AG10803 (cell line): ENCODE measurements at places on chromosomes 4 and X.
A peak's percentile ranks its signal among the peaks of the same experiment; 100 is the strongest.

DNA sequence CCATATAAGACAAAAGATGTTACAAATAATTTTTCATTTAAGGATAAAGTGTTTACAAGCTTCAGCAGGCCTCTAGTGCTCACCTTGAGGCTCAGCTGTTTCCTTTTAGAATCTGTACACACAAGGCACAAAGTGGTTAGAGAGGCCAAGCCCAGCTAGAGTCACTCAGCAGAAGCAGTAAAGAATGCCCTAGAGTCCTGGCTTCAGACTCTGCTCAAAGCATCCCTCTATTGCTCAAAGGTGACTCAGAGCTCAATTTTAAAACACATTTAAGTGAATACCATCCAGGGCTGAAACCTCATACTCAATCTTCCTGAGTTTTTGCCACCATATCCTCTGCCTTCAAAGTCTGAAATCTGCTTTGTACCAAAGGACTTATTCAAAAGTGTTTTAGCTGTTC lies 22.6 kb upstream of the PHF8 start:
- peak; percentile 56 for DNase-seq

DNA sequence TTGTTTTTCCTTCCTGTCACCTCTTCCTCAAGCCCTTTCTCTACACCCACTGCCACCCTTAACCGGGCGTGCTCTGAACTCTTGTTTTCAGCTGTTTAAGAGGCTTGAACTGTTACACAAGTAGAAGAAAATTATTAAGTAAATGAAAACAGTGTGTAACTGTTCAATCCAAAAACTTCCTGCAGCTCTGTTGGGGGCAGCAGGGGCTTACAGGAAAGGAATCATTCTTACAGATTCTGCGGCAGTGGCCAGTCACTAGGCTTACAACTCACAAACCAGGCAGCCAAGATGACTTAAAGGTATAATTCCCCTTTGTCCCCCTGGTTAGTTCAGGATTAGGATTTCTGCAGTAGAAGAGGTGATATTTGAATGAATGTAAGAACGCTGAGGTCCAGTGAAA lies 70.2 kb upstream of the ETNPPL start:
- no peak for DNase-seq

DNA sequence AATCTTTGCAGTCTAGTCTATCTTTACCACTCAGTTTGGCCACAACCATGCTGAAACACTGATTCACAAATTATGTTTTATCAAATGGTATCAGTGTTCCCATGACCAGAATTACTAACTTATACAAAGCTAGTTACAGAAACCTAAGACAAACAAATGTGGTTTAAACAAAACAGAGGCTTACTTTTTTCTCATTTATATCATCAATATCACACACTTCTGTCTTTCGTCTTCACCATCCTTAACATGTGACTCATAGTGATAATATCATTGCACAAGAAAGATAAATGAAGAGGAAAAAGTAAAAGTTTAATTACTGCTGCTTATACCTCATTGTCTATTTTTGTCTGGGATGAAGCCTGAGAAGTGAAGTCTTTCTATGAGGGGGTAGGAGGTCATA lies 406.6 kb downstream of the PCDH10 start:
- DNase-seq = no peak

DNA sequence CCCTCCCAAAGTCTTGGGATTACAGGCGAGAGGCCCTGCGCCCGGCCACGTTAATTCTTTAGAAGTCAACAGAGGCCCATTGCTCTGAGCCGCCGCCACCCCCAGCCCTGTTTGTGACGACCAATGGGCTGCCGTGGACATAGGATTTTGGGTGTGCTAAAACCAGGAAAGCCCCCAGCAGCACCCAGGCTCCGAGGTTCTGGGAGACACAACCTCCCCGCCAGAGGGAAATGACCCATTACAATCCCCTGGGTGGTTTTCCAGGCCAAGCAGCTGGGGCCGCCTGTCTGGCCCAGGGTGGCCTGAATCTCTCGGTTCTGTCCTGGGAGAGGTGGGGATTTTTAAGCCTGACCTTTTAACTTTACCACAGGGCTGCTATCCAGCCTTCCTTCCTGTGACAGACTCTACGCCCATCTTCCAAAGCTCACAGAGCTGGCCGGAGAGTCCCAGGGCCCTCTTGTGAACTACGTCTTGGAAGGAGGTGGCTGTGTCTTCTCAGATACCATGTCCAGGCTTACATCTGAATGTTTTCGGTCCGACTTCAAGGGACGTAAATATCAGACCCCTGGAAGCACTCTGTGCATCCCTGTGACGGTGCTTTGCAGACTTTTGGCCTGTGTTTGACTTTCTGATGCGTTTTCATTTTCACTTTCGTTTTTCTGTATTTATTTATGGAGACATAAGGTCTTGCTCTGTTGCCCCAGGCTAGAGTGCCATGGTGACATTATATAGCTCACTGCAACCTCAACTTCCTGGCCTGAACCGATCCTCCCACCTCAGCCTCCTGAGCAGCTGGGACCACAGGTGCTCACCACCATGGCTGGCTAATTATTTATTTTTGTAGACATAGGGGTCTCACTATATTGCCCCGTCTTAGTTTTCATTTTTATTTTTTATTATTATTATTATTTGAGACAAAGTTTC lies 36.0 kb downstream of the P2RY8 start:
- no peak for DNase-seq

GRCh38 chr4:135598151-135598550 lies 1396.6 kb upstream of the PABPC4L start:
- no peak for DNase-seq

GRCh38 chrX:54411732-54412131 lies 28.5 kb upstream of the TSR2 start:
- no peak for DNase-seq

DNA sequence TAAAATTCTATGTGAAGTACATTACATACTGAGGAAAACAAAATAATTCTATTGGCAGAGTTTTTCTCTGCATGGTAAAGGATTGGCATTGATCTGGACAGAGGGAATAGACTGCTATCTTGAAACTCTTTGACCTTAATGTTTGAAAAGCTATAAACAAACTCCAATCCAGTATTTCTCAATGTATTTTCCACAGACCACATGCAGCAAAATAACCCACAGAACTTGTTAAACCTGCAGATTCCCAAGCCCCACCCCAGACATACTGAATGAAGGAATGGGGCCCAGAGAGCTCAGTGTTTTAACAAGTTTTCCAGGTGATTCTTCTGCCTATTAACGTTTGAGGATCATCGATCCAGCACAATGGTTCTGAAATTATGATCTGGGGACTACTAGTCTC lies 15.7 kb downstream of the RNF128 start:
- no peak for DNase-seq

GRCh38 chrX:13190051-13190450 lies 129.8 kb downstream of the ATXN3L start:
- DNase-seq = no peak

DNA sequence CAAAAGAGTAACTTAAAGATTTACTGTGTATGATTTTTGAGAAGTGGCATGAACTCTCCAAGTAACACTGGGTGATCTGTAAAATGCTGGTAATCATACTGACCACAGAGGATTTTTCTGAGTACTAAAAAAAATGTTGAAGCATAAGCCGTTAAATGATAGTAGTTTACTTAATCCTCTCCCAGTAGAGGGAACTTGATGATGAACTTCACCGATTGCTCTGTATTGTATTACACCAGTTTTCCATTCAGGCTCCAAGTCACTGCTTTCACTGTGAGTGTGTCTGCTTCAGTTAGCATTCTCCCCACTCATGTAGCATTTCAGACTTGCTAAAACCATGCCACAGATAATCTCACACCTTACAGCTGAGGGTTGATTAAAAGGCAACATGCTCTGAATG lies 294.1 kb downstream of the GBA3 start:
- DNase-seq = no peak

DNA sequence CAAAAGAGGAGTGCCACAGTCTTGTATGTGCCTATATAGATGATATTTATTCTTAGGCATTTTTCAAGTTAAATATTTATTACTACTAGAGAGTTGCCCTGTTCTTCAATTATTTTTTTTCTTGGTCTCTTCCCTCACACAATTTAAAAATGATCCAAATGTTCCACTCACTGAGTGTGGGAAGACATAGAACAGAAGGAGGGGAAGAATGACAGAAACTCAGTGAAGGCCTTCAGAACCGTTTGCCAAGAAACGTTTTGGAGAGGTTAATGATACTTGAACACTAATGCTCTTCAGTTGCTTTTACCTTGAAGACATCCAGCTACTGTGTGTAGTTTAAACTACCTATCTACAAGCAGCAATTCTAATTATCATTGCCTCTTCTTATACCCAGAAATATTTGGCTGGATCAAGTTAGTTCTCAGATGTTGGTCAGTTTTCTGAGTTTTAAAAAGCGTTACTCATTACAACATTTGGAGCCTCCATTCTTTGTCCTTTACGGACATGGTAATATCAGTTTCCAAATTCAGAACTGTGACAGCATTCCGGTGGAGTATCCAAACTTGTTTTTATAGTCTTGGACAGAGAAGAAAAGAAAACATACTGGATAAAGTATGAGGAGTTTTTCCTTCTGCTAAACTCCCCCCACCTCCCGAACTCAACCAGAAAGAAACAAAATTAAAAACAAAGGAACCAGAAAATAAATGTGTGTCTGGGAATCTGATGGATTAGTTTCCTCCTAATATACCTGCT lies 389.7 kb downstream of the SPRY1 start:
- no peak for DNase-seq

GRCh38 chrX:68490644-68491043 lies 8.2 kb upstream of the YIPF6 start:
- DNase-seq = peak; percentile 12

DNA sequence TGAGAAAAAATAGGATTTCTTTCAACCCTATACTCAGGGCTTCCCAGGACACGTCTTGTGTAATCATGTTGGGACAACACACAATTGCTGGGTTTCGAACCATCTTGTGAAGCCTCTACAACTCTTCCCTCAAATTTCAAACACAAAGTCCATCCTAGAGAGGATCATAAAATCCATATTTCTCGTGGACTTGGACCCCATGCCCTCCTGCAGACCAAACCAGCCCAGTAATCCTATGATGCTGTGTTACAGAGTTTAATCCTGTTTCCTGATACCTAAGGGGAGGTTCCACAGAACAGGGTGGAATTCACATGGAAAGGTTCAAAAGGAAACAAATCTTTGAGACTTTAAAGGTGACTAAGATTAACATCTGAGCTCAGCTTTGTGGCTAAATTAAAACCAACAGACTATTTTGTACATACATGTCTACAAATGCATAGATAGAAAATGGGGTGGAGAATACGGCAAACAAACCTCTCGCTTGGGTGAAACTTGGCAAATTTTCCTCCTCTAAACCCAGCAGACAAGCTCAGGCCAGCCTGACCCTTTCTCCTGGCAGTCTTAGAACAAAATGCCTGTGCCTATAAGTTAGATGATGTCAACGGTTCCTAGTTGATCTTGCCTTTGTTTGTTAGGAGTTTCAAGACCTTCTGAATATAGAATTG lies 38.1 kb downstream of the EGFL6 start:
- DNase-seq = no peak

DNA sequence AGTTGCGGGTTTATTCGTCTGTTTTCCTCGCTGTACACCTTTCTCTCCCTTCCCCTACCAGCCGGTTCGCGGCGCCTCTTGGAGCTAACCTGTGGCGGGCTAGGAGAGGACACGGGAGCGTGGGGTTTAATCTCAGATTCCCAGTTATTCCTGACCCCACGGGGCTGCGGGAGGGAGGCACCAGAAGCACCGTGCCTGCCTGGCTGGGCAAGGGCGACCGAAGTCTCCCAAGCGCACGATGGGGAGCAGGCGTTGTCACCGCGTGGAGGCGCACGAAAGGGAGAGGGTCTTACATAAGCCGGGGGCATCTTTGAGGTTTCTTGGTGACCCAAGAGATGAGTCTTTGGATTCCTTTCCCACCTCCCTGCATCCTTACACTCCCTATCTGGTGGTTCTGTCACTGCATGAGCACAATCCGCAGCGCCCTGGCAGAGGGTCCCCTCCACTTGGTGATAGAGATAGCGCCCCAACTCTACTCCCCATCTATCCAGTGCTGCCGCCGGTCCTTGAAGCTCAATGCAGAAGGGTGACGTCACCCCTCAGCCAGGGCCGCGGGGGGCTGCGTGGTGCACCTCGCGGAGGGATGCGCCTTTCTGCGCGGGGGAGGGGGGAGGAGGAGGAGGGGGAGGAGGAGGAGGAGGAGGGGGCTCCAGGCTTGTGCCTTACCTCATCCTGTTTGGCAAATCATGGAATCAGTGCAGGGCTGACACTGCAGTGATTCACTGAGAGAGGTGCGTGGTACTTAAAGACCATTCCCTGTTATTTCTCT lies 793 bp downstream of the TSPAN7 start:
- no peak for DNase-seq

GRCh38 chrX:267771-268261 lies 13.4 kb upstream of the PLCXD1 start:
- no peak for DNase-seq

- DNase-seq = no peak
These were observed 34.6 kb upstream of the FAM47C start for GRCh38 chrX:36973575-36973974.

DNA sequence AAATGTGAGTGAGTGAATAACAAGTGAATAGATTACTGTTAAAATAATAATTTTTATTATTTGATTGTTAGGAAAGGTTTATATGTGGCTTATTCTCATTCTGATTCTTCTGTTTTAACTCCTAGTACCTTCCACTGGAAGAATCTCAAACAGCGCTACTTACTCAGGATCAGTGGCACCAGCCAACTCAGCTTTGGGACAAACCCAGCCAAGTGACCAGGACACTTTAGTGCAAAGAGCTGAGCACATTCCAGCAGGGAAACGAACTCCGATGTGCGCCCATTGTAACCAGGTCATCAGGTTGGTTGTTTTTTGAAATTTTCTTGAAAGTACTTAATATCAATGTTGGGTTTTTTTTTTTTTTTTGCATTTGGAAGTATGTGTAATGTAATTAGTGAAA lies 117.6 kb upstream of the BMPR1B start:
- DNase-seq = no peak

DNA sequence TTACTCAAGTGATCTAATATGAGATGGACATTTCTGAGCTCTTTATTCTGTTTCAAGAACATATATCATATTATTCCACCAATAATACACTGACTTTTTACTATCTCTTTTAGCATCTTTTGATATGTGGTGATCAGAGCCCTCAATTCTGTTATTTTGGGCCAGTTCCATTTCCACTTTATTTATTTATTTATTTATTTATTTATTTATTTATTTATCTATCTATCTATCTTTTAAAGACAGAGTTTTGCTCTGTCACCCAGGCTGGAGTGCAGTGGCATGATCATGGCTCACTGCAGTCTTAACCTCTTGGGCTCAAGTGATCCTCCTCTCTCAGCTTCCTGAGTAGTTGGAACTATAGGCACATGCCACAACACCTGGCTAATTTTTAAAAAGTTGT lies 57.4 kb upstream of the GRID2 start:
- DNase-seq = no peak

GRCh38 chr4:181822005-181822375 lies 421.2 kb upstream of the TENM3 start:
- DNase-seq = no peak

- DNase-seq = peak; percentile 36
These were observed at the start of gene FHIP1A for GRCh38 chr4:151408630-151409469. Gene FHIP1A, plus strand, starts transcription at chr4:151409176. Its CDS starts 157,084 bp downstream, at chr4:151566260.

GRCh38 chrX:129000018-129000417 lies 523.3 kb downstream of the SMARCA1 start:
- no peak for DNase-seq

GRCh38 chrX:153469811-153470410 lies 465 bp downstream of the HAUS7 start:
- DNase-seq = peak; percentile 21

- no peak for DNase-seq
These were observed 23.9 kb downstream of the ARHGAP36 start for GRCh38 chrX:131081772-131082740.
